ENCODE measurements at places on chromosomes 4 and X.

DNA sequence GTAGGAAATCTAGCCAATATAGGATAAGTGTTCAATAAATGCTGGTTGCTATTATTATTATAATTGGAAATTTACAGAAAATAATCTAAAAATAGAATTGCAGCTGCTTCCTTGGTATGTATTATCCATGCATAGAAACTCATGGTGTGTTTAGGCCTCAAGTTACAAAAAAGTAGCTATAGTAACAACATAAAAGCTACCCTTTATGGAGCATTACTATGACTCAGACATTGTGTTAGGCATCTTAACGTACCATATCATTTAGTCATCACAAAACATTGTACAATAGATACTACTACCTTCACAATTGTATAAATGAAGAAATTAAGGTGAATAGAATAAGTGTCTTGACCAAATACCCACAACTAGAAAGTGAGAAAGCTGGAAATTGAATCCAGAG lies 126.9 kb upstream of the NRK start:
- DNase-seq, result no peak

GRCh38 chr4:85243857-85244256 lies 231.1 kb upstream of the ARHGAP24 start:
- no peak for DNase-seq

- no peak for DNase-seq
Observed at GRCh38 chrX:24151513-24151912, 2.0 kb downstream of the ZFX start.

GRCh38 chr4:77579406-77580076 lies 26.1 kb upstream of the CXCL13 start:
- DNase-seq, result no peak

GRCh38 chr4:5722328-5722727 lies 11.3 kb downstream of the EVC start:
- DNase-seq, result no peak

- DNase-seq, result no peak
Observed at GRCh38 chrX:57104406-57104805, 16.9 kb downstream of the SPIN2B start.

GRCh38 chr4:18930487-18930886 lies 908.9 kb upstream of the LCORL start:
- DNase-seq, result no peak

DNA sequence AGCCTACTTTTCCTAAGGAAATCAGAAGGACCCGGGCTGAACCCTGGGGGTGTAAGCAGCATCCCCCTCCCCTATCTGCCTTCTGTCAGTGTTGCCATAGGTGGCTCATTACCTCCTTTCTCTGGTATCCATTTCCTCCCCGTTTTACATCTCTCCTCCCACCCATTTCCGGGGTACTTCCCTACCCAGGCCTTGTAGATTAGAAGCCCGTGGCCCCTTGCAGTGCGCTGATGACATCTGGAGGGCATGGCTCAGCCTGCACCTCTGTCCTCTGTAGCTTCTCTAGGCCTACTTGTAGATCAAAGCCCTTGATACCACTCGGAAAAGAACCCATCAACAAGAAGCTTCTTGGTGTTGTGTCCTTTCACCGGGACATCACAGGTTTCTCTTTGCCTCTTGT lies 71.8 kb downstream of the NBDY start:
- peak; percentile 40 for DNase-seq

DNA sequence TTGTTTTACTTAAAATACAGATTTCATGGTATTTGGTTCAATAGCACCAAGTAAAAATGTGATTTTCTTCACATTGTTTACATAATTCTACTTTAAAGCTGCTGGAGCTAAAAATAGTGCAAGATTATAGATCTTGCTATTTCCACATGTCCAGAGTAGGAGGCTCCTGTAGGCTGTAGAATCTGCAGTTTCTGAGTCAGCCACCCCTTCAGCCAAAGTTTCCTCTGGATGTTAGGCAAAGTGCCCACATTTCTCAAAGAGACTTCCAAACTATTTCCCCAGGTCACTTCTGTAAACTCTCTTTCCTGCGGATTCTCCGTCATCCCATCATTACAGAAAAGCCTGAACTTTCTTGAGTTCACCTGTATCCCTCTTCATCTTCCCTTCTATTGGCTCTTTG lies 342.5 kb upstream of the FSTL5 start:
- DNase-seq, result no peak

DNA sequence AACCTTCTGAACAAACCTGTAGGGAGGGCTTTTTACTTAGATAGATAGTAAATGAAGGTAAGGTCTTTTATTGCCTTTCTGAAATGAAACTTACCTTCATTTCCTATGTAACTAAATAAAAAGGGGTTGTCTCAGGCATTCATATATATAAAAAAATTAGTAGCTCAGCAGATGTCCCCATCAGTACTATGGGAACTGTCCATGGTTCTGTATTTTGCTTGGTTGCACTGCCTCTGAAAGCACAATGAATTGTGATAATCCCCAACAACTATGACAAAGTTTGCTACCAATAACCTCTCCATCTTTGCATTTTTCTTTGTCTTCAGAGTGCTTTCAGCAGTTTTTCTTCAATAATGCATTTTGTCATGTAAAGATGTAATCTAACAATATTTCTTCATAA lies 222.4 kb downstream of the SLIT2 start:
- DNase-seq, result no peak

DNA sequence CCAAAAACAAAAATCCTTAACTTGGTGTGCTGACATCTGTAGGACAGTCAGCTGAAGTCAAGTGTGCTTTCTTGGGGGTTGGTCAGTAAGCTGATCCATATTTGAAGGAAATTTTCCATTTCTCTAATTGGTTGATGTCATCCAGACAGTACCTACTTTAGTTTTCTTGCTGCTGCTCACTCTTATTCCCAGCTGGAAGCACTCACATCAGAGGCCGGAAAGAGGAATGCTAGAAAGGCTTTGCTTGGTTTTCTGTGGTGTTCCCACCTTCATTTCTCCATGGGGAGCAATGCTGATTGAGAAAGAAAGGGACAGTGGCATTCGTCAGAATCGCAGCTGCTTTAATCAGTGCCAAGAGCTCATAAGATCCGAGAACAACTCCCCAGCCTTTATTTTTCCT lies 227.0 kb downstream of the C4orf33 start:
- DNase-seq, result no peak

DNA sequence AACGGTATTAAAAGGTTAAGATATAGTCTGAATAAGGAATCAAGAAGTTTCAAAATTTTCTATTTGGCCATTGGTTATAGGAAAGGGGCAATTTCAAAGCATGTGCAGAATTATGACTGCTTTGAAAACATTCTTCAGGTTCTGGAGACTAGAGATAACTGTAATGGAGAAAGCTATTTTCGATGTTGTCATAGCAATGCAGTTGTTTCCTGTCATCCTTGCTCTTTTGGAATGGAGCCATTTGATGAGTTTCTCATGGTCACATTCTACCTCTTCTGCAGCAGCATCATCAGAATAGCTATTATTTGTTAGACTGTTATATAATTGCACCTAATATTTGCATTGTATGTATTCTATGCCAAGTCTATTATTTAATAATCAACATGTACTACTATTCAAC lies 368.2 kb upstream of the NR3C2 start:
- DNase-seq, result no peak

DNA sequence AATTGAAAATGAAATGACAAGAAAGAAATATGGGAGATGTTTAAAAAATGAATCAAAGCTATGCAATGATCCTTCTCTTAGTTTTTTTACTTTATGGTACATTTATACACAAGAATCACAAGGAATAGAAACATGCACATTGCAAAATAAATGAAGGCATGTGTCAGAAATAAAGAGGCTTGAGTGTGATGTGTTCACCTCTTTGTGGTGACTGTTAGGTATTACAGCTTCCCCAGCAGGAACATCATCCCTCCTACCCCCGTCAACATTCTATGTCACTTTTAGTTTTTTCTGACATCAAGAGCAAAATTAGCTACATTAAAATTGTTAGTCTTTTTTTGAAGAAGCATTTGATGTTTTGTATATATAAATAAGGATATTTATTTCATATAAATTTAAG lies 214.8 kb downstream of the SLC4A4 start:
- no peak for DNase-seq

GRCh38 chr4:28436191-28437080 lies 1575.8 kb downstream of the STIM2 start:
- no peak for DNase-seq

- DNase-seq, result no peak
Observed at GRCh38 chr4:10623241-10623640, 61.3 kb downstream of the CLNK start.

DNA sequence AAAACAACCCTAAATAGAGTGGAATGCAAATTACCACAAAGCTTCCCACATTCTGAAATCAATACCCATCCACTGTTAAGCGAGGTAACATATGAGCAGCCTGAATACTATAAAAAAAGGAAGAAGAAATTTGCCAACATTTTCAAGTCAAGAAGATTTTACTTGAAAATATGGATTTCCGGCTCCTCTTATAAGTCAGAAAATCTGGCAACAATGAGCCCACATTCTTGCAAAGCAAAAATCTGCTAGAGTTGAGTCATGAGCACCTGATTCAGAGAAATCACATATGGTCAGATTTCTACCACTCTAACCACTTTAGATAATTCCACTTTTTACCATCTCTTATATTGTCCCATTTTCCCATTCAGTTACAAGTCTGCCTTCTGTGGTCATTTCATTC lies 395.7 kb downstream of the DTHD1 start:
- DNase-seq, result no peak

- DNase-seq, result no peak
Observed at GRCh38 chr4:119184128-119184527, 28.4 kb upstream of the USP53 start.

DNA sequence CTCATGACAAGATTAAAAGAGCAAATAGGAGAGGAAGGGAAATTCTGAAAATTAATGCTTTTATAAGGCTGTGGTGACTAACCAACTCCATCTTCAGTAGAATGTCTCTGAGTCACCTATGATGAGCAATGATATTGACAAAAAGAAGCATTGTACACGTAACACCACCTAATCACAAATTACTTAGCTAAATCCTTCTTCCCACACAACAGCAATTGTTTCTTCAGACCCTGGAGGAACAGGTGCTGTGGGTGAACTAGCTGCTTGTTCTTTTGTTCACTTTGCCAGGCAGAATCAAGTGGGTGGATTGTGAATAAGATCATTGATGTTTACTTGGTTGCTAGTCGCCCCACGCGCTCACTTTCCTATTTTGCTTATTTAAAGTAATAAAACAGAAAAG lies 315.5 kb downstream of the CAMK2D start:
- DNase-seq, result no peak

DNA sequence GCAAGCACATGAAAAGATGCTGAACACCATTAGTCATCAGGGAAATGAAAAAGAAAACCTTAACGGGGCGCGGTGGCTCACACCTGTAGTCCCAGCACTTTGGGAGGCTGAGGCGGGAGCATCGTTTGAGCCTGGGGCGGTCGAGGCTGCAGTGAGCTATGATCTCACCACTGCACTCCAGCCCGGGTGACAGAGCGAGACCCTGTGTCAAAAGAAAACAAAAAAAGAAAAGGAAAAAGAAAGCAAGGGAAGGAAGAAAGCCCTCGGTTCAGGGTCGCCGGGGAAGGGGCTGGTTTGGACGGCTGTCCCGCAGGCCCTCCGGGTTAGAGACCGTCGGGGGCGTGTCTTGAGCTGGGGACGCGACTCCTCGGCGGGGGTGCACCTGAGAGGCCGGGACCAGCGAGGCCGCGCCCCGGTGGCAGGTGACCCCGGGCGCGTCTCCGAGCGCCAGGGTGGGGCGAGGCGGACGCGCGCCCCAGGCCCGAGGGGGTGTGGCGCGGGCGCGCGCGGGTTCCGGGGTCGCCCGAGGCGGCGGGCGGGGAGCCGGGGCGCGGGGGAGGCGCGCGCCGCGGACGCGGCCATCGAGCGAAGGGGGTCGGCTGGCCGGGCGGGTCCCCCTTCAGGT lies 478 bp upstream of the PLXNA3 start:
- peak; percentile 68 for DNase-seq

- DNase-seq, result no peak
Observed at GRCh38 chr4:115834441-115834840, 721.0 kb upstream of the NDST4 start.

- no peak for DNase-seq
Observed at GRCh38 chr4:74659576-74660411, 134.5 kb downstream of the BTC start.

- no peak for DNase-seq
Observed at GRCh38 chr4:112731715-112732114, 94.8 kb downstream of the LARP7 start.

- no peak for DNase-seq
Observed at GRCh38 chr4:74056114-74056857, 17.8 kb upstream of the CXCL3 start.

DNA sequence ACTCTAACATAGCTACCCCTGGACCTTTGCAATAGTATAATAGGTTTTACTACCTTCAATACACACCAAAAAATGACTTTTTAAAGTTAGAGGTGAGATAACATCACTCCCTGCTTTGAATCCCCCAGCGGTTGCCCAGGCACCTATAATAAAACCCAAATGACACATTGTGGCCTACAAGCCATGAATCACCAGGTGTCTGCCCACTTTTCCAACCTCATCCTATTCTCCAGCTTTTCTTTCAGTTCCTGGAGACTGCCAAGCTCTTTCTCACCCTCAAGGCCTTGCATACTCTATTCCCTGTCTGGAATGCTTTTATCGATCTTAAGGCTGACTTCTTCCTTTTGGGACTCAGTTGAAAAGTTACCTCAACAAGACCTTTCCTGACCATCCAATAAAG lies 16.4 kb upstream of the PRSS48 start:
- no peak for DNase-seq

DNA sequence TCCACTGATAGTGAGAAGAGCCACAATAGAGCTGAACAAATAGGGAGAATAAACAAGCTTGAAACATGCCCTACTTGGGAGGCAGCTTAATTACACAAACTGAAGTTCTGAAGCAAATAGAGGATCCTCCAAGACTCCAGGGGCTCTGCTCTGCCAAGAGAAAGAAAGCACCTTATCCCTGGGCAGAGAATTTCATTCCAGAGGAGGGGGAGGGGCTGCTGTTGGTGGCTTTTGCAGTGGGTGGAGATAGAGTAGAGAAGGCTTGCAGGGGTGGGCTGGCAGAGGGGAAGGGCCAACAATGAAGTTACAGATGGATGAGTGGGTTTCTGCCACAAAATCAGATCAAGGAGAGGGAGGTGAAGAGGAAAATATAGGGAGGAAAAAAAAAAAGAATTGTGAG lies 1.0 kb upstream of the LPAR4 start:
- DNase-seq, result no peak

DNA sequence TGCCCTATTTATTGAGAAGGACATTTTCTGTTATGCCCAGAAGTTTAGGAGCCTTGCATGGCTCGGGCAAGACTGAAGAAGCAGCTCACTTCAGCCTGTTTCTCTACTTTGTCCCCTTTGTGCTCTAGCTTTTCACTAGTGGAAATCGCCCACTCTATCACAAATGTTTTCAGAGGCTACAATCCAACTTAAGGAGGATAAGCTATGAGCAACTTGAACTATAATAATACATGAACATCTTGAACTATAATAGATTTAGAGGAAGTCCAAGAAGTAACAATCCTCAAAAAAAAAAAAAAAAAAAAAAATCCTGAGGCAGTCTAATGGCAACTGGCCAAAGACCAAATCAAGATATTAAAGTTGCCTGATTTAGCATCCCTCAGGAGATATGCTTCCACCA lies 452.3 kb downstream of the IL1RAPL1 start:
- DNase-seq, result no peak

GRCh38 chr4:109990261-109991257 lies 77.9 kb downstream of the EGF start:
- no peak for DNase-seq

- DNase-seq, result no peak
Observed at GRCh38 chrX:37905436-37906147, 58.2 kb upstream of the DYNLT3 start.

GRCh38 chrX:18875256-18875878 lies 108.5 kb downstream of the PHKA2 start:
- no peak for DNase-seq
